ENCODE measurements at places on chromosomes 12 and 14.

GRCh38 chr12:130872179-130873096 is 572 bp downstream of the RAN start:
- no peaks in the 10 kb centered on the region for H3K27me3 ChIP-seq
- H3K36me3 ChIP-seq, result peaks cover 44% of the 10 kb centered on the region
- peaks cover 19% of the 10 kb centered on the region for H3K4me1 ChIP-seq

- no peaks in the 10 kb centered on the region for H3K4me1 ChIP-seq
- peaks cover 28% of the 10 kb centered on the region for H3K36me3 ChIP-seq
- no peaks in the 10 kb centered on the region for H3K27me3 ChIP-seq
- no peak overlapping the region for H3K27ac ChIP-seq
Measured at GRCh38 chr12:111546758-111547383, 52.2 kb downstream of the ATXN2 start.

DNA sequence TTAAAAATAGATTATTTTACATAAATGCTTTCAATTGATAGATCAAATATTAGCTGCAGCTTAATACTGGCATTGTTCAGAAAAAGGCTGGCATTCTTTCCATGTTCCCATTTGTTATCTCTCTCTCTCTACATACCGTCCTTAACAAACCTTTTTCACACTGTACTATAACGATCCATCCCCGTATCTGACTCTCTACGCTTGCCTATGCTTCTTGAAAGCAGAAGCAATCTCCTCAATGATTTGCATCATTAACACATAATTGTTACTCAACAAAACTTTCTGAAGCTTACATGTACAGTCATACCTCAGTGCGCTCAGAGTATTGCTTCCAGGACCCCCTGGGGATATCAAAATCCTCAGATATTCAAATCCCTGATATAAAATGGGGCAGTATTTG is 89.7 kb downstream of the TMTC1 start:
- DNase-seq, result no peak
- H3K27ac ChIP-seq, result no peak overlapping the region
- H3K4me3 ChIP-seq, result no peak overlapping the region
- no peaks in the 10 kb centered on the region for H3K4me1 ChIP-seq

- no peak overlapping the region for H3K27ac ChIP-seq
- H3K36me3 ChIP-seq, result no peaks in the 10 kb centered on the region
- H3K27me3 ChIP-seq, result peaks cover 3% of the 10 kb centered on the region
Measured at GRCh38 chr14:57875296-57875695, 9.4 kb upstream of the SLC35F4 start.
